ENCODE measurements at places on chromosomes 2 and 18. TPM values are rescaled to one million over a fixed set of nuclear protein-coding genes. Genes with fewer than 3 reads are reported as not detected.

- no peaks in the 10 kb centered on the region for H3K4me1 ChIP-seq
- no peak overlapping the region for H3K4me3 ChIP-seq
- H3K27ac ChIP-seq: no peak overlapping the region
- no peak for DNase-seq
- no peaks in the 10 kb centered on the region for H3K36me3 ChIP-seq
These were observed 37.6 kb upstream of the GPR17 start for GRCh38 chr2:127608061-127609030.

- H3K4me3 ChIP-seq: peak overlapping the region; percentile 69
- H3K27me3 ChIP-seq: no peaks in the 10 kb centered on the region
- H3K27ac ChIP-seq: peak overlapping the region; percentile 95
- peaks cover 3% of the 10 kb centered on the region for H3K4me1 ChIP-seq
- DNase-seq: no peak
These were observed 429 bp downstream of the C2orf76 start for GRCh38 chr2:119366161-119366648.

- no peak for DNase-seq
- H3K4me1 ChIP-seq: no peaks in the 10 kb centered on the region
- H3K27ac ChIP-seq: no peak overlapping the region
- no peaks in the 10 kb centered on the region for H3K27me3 ChIP-seq
- H3K4me3 ChIP-seq: no peak overlapping the region
These were observed 123.7 kb downstream of the TFCP2L1 start for GRCh38 chr2:121161272-121161671.

DNA sequence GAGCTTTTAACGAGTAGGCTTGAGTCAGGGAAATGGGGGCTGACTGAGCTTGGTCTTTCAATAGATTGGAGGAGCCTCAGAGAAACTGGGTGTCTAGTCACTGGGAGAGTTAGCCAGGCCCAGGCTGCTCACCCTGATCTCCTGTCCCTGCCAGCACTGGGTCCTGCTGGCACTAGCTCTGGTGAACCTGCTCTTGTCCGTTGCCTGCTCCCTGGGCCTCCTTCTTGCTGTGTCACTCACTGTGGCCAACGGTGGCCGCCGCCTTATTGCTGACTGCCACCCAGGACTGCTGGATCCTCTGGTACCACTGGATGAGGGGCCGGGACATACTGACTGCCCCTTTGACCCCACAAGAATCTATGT lies 720 bp downstream of the KRTCAP3 start:
- no peaks in the 10 kb centered on the region for H3K27me3 ChIP-seq
- peak overlapping the region; percentile 89 for H3K27ac ChIP-seq
- DNase-seq: no peak
- no peak overlapping the region for H3K4me3 ChIP-seq

- no peaks in the 10 kb centered on the region for H3K27me3 ChIP-seq
- peaks cover 4% of the 10 kb centered on the region for H3K36me3 ChIP-seq
- no peak overlapping the region for H3K4me3 ChIP-seq
- H3K27ac ChIP-seq: no peak overlapping the region
- H3K4me1 ChIP-seq: no peaks in the 10 kb centered on the region
These were observed 636.7 kb upstream of the SYT4 start for GRCh38 chr18:43914018-43914417.

DNA sequence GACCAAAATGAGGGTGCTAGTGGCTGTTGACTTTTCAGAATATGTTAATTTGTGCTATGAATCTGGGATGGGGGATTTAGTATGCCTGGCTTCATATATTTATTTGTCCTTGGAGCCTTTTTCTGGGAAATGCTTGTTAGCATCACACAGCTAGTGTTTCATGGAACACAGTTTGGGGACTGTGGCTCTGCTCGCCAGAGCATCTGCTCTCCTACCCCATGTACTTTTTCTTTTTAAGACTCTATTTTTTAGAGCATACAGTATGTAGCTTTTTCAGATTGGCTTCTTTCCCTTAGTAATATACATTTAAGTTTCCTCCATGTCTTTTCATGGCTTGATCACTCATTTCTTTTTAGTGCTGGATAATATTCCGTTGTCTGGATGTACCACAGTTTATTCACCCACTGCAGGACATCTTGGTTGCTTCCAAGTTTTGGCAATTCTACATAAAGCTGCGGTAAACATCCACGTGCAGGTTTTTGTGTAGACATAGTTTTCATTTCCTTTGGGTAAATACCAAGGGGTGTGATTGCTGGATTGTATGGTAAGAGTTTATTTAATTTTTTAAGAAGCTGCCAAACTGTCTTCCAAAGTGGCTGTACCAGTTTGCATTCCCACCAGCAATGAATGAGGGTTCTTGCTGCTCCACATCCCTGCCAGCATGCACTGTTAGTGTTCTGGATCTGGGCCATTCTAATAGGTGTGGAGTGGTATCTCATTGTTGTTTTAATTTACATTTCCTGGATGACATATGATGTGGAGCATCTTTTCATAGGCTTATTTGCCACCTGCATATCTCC lies 44.1 kb downstream of the EFR3B start:
- H3K4me1 ChIP-seq: no peaks in the 10 kb centered on the region
- no peak overlapping the region for H3K27ac ChIP-seq

DNA sequence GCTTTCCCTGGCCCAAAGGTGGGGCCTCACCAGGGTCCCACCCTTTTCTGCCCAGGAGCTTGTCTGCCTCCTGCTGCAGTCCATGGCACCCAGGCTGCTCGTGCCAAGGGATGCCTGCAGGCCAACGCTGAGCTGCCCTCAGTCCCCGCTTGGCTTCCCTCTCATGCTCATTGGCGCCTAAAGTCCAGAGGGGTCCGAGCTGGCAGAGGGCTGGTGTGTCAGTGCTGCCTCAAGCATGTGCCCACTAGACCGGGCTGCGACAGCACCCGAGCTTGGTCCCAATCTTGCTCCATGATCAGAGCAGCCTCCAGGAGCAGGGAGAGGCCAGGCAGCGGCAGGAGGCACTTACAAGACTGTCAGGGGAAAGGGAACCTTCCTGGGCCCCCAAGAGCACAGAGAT lies 287.0 kb downstream of the ICOS start:
- no peaks in the 10 kb centered on the region for H3K4me1 ChIP-seq
- no peak overlapping the region for H3K27ac ChIP-seq
- no peak for DNase-seq

DNA sequence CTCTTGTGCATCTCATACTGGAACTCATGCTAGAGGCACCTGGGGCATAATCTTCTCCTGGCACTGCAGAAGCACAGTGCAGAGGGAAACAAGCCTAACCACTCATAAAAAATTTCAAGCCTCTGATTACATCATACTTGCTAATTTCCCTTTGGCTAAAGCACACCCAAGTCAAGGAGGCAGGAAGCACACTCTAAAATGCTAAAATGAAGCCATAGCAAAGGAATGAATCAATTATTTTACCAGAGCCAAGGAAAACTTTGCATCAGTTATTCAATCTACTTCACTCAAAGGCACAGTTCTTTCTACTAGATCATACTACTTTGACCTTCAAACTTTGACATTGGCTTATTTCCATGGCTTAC lies 79.6 kb upstream of the SPOPL start:
- H3K36me3 ChIP-seq: no peaks in the 10 kb centered on the region
- no peaks in the 10 kb centered on the region for H3K4me1 ChIP-seq
- no peak overlapping the region for H3K4me3 ChIP-seq
- H3K27me3 ChIP-seq: no peaks in the 10 kb centered on the region

GRCh38 chr2:160042054-160042453 lies 20.4 kb downstream of the PLA2R1 start:
- no peak overlapping the region for H3K27ac ChIP-seq
- no peaks in the 10 kb centered on the region for H3K36me3 ChIP-seq
- DNase-seq: no peak
- no peak overlapping the region for H3K4me3 ChIP-seq
- H3K27me3 ChIP-seq: no peaks in the 10 kb centered on the region

GRCh38 chr2:28413152-28413898 lies 20.7 kb downstream of the FOSL2 start:
- H3K27ac ChIP-seq: peak overlapping the region; percentile 61
- H3K36me3 ChIP-seq: peaks cover 26% of the 10 kb centered on the region
- no peaks in the 10 kb centered on the region for H3K27me3 ChIP-seq
- H3K4me1 ChIP-seq: peaks cover 19% of the 10 kb centered on the region

GRCh38 chr2:90221300-90221651 lies 1529.8 kb downstream of the RPIA start:
- no peak overlapping the region for H3K4me3 ChIP-seq
- no peak overlapping the region for H3K27ac ChIP-seq
- no peaks in the 10 kb centered on the region for H3K36me3 ChIP-seq
- no peaks in the 10 kb centered on the region for H3K27me3 ChIP-seq
- DNase-seq: no peak

The GRHL1 gene
- 86.3 TPM for total RNA-seq

The INO80B gene
- 26.2 TPM for total RNA-seq

The GREB1 gene
- 83.6 TPM for total RNA-seq

The SOX11 gene
- 0.15 TPM for total RNA-seq

The PAX8 gene
- 2.6 TPM for total RNA-seq

The G6PC2 gene
- not detected for total RNA-seq

The LONRF2 gene
- total RNA-seq: 24.9 TPM

The CYP26B1 gene
- total RNA-seq: 41.6 TPM

The ACKR3 gene
- 23.6 TPM for total RNA-seq

All from breast epithelium (tissue), 4 donors.